ENCODE measurements at places on chromosomes 4 and X.

DNA sequence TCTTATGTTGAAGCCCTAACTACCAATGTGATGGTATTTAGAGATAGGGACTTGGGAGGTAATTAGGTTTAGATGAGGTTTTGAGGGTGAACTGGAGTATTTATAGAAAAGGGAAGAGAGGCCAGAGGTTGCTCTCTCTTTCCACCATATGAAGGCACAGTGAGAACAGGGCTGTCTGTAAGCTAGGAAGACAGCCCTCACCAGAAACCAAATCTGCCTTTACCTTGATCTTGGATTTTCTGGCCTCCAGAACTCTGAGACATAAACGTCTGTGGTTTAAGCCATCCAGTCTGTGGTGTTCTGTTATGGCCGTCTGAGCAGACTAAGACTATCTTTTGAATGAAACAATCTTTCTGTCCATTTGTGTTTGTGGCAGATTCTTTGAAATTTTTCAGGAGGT, 223.7 kb downstream of the PDHA2 start:
- no peak for DNase-seq

- DNase-seq, result no peak
Measured at GRCh38 chrX:104854188-104854587, 288.2 kb downstream of the IL1RAPL2 start.

DNA sequence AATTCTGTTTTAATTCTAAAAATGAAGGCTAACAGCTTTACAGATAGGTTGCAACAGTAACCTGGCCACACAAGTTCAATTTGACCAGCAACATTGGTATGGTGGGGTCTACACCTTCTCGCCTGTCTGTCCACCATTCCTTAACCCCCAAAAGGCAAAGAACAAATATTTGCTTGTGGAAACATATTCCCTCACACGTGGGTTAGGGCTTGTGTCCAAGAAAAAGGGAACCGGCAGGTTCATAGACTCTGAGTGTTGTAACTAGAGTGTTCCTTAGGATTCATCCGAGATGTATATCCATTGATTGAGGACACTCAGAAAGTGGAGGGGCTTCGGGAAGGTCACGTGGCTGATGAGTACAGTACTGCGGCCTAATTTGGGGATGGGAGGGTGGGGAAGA, 54.1 kb downstream of the C4orf51 start:
- DNase-seq, result no peak

GRCh38 chrX:153717445-153717844, 6.7 kb downstream of the BCAP31 start:
- DNase-seq, result no peak

- DNase-seq, result no peak
Measured at GRCh38 chr4:71268166-71268565, 70.7 kb upstream of the SLC4A4 start.
